ENCODE measurements at places on chromosomes 2 and 18.

- no peak for DNase-seq
These were observed 49.2 kb downstream of the OXER1 start for GRCh38 chr2:42714686-42715085.

DNA sequence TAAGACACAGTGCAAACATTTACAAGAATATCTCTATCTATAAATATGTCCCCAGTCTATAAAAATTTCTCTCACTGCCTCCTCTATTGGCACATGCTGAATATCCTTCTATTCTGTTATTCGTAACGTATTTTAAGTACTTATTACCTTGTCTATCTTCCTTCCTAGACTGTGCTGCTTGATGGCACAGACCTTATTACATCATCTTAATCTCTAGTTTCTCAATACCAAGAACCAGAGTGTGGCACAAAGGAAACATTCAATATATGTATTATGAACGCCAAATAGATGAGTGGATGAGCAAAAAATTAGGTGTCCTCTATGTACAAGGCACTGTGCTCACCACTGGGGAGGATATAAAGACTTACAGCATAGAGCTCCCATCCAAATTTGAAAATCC, 282.8 kb downstream of the NBAS start:
- no peak for DNase-seq

DNA sequence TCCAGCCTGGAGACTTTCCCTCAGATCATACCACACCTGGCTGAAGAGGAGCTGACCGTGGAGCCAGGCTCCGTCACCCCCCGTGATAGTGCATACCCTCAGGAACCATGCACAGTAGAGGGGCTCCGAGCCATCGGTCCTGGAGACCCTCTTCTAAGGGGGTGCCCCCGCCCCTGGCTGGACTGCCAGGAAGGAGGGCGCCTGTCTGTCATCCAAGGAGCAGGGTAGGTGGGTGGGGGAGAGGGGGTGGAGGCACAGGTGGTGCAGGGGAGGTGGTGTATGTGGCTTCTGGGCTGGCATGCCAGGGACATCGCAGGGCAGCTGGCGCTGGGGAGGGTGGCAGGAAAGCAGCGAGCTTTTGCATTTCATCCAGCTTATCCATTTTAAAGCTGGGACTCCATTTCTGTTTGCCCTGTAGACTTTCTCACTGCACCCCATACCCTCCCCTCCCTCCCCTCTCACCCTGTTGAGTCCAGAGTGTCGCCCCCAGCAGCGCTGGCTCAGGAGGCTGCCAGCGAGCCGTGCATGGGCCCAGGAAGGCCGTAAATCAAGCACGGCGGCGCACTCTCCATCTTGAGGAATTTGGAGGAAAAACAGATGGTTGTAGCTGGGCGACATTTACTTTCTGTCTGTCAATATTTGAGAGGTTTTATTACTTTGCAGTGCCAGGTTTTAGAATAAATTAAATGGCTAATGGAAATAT, 56.2 kb upstream of the HS6ST1 start:
- no peak for DNase-seq

DNA sequence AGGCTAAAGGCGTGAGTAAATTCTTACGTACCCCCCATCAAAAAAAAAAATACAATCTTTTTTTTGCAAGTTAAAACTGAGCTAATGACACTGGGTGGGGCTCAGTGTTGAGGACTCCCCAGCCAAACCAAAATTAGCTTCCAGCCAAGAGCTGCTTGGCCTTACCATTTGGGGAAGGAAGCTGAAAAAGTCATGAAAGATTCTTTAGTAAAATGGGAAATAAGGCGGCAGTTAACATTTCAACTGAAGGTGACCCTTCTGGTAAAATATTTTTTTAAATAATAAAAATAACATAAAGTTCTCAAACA, 16.4 kb downstream of the SMAD7 start:
- DNase-seq, result no peak

All from GM06990 (cell line).